ENCODE measurements at places on chromosomes 7 and 10.
A peak's percentile ranks its signal among the peaks of the same experiment; 100 is the strongest.

DNA sequence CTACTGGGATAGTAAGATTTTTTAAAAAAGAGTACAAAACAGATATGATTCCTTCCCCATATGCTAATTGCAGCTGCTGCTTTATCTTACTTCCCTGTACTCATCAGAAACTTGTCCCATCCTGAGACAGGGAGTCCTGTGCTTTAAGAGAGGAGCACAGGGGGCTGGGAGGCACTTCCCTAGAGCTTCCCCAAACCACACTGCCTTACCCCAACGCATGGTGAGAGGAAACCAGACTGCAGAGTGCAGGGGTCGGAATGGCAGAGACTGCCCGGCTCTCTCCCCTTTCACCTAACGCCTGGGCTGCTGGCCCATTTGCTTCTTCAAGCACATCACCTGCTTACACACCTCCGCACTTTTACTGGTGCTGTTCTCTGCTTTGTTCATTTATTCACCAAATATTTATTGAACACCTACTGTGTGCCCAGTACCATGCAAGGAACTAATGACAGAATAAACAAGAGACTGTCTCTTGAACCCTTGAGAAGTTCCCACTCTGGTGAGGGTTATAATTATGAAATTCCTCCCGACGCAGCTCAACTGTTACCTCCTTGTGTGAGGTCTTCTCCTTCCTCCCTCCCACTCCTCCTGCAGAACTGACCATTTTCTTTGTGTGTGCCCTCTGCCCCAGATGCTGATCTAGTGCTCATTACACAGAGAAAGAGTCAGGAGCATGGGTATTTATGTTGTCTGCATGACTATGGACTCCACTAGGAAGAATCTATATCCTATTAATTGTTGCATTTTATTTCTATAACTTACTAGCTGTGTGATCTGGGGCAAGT is 289.7 kb downstream of the TCF7L2 start:
- DNase-seq: no peak

GRCh38 chr10:131982185-131982756 is 548 bp upstream of the BNIP3 start:
- DNase-seq: no peak

DNA sequence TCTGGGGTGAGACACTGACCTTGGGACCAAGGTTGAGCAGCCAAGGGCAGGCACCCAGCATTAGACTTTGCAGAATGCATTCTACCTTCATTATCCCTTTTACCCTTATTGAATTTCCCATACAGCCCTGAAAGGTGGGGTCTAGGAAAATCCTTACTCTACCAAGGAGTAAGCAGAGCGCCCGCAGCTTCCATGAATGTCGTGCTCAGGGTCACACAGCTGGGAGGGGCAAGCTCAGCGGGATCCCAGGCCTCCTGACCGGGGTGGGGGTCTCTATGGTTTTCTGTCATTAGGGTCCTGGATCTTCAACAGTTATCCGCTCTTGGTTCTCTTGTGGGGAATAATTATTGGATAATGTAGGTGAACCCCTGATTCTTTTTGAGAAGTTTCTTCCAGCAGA is 30.7 kb upstream of the BTBD16 start:
- DNase-seq: no peak

GRCh38 chr10:109166935-109167334 is 756.4 kb downstream of the XPNPEP1 start:
- no peak for DNase-seq

DNA sequence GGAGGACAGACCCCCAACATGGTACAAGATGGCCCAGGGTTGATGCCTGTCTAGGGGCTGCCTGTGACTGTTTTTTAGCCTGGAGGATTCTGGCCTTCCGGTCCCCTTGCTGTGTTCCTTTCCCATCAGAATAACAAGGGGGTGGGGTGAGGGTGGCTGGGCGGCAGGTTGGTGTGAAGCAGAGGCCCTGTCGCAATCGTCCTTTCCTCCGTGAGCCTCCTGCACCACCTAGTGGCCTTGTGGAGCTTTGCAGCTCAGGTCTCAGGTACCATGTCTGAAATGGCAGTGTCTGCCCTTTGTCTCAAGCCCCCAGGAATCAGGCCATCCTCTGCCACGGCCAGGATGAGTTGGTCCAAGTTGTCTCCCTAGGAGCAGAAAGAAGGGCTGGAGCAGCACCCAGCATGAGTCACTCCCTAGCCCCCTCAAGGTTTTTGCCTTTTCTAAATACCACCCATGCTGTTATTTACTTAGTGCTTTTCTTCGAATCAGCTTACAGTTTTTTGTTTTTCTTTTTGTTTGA is 24.2 kb downstream of the TACR2 start:
- peak; percentile 92 for DNase-seq

DNA sequence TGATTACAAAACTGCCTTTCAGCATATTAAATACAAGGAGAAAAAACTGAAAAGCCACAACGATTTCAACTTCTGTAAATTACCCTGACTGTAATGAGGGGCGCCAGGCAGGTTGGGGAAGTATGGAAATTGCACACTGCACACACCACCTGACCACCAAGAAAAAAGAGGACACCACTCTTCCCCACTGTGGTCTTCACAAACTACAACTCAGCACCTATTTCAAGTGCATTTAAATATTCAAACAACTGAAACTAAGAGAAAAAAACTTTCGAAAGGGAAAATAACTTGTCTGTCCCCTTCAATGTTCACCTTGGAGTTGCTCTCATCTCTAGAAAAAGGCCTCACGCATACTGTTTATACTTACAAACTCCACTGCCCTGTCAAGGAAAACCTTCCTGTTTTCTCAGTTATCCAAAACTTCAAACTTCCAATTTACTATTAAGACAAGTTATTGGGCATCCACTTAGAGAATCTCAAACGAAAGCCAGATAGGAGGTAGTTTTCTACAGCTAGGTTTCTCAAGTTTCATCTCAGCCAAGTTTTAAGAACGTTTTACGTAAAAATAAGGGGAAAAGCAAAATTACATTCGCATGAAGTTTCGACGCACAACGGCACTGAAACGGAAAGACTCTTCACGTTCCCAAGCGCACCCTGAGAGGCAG is 1.4 kb downstream of the LARP4B start:
- DNase-seq: no peak

GRCh38 chr7:113209449-113210203 is 91.3 kb upstream of the SMIM30 start:
- DNase-seq: no peak

GRCh38 chr7:42561797-42562196 is 324.8 kb upstream of the GLI3 start:
- DNase-seq: no peak

- no peak for DNase-seq
Measured at GRCh38 chr10:99329554-99330346, 594 bp downstream of the CNNM1 start.

- DNase-seq: no peak
Measured at GRCh38 chr10:11173042-11173441, 155.4 kb downstream of the CELF2 start.

GRCh38 chr7:70799841-70800405 is 332.0 kb upstream of the GALNT17 start:
- DNase-seq: no peak

- no peak for DNase-seq
Measured at GRCh38 chr10:77310288-77310840, 327.2 kb downstream of the KCNMA1 start.

DNA sequence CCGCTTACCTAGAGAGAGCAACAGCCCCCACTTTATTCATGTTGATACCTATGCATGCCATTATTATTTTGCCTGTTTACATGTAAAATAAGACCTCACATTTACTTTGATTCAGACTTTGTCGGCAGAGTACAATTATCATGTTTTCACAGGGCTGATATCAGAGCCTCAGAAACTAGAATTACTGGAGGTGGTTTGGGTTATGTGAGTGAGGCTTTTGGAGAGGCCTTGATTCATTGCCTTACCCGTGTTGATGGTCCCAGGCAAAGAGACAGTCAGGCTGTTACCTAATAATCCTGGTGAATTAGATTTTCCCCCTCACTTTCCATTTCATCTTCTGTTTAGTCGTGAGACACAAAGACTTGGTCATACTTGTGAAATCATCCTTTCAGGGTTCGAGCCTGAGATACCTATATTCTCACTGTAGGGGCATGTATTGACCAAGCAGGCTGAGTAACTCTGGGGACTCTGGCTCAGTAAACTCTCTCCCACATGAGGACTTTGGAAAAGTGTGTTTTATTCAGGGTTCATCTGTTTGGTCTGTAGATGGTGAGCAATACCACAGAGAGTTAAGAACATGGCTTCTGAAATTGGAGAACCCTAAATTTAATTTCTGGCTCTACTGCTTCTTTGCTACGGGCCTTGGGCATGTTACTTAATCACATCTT is 150.9 kb downstream of the CELF2 start:
- DNase-seq: no peak

Measured in Right ventricle myocardium inferior (tissue), 1 donor.